ENCODE measurements at places on chromosomes 6 and 20.

GRCh38 chr6:91569071-91569470 is 982.2 kb upstream of the MAP3K7 start:
- DNase-seq, result no peak

GRCh38 chr6:150198532-150198931 is 55.7 kb downstream of the PPP1R14C start:
- DNase-seq, result no peak

DNA sequence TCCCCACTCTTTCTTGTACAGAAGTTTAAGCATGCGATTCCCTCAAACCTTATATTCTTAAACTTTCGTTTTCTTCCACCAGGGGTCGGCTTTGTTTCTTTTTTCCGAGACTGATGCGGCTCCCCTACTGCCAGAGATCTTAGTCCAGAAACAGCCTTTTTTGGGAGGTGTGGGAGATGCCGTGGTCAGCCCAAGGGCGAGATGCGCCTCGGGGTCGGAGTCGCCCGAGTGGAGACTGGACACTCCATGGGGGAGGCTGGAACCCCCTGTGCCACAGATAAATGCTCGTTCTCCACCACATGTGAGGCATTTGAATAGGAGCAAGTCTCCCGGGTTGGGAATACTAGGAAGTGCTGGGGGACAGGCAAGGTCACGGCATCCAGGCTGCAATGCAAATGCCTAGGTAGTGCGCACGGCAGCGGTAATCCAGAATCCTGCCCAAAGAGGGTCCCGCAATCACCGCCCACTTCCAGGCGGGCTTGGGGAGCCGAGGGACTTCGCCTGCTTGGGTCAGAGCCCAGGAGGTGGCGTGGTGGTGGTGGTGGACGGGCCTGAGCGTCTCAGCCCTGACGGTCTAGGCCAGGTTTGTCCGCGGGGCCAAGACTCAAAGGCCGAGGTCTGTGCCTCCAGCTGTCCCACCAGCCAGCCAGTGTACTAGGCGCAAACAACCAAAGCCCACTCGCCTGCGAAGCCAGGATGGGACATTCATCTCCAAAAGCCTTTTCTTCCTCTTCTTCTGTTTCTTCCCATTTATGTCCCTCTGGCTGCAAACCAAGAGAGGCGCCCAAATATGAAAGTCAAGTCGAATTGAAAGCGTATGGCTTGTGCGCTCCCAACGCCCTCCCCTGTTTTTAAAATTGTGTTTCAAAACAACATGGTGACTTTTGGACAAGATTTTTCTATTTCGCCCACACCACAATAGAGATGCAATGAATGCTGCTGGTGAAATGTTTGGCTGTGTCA is 39.3 kb upstream of the OSTM1 start:
- DNase-seq, result no peak

DNA sequence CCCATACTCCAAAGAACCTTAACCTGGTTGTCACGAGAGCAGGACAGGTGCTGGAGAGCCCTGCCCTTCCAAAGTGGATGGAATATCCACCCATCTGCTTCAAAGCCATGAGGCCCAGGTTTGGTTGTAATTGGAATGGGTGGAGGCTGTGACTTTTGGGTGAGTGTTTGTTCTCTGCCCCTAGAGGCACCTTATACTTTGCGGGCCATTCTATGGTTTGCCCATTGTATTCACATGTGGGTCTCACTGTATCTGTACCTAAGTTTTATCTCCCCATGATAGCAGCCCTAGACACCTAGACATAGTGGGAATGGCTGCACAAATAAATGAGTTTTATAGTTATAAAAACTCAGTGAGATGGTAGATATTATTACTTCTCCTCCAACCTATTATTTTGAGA is 67.1 kb upstream of the NAA20 start:
- DNase-seq, result no peak

Measured in naive thymus-derived CD8-positive, alpha-beta T cell (primary cell).